Stimulated activated CD8-positive, alpha-beta memory T cell treated with anti-CD3 and anti-CD28 coated beads, Interleukin-15, amount 100 ng/mL, for 4 hours (primary cell): ENCODE measurements at places on chromosomes 12 and 14.

DNA sequence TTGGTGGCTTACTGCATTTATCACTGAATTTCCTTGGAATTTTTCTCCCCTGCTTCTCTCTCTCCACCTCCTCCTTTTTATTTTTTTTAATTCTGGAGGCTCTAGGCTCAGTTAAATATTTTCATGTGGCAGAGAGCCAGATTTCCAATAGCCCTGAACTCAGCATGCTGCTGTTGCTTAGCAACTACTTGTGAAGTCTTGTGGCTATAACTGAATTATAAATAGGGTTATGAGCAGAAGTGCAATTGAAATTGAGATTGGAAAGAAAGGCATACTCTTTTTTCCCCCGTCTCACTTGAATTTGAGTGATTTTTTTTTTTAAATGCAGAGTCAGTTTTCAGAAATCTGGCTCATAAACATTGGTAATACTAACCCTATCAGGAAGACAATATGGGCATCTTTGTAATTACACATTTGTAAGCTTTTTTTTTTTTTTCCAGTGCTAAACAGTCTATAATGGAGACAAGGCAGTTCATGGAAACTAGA lies 38.3 kb downstream of the ATF7IP start:
- DNase-seq: no peak

DNA sequence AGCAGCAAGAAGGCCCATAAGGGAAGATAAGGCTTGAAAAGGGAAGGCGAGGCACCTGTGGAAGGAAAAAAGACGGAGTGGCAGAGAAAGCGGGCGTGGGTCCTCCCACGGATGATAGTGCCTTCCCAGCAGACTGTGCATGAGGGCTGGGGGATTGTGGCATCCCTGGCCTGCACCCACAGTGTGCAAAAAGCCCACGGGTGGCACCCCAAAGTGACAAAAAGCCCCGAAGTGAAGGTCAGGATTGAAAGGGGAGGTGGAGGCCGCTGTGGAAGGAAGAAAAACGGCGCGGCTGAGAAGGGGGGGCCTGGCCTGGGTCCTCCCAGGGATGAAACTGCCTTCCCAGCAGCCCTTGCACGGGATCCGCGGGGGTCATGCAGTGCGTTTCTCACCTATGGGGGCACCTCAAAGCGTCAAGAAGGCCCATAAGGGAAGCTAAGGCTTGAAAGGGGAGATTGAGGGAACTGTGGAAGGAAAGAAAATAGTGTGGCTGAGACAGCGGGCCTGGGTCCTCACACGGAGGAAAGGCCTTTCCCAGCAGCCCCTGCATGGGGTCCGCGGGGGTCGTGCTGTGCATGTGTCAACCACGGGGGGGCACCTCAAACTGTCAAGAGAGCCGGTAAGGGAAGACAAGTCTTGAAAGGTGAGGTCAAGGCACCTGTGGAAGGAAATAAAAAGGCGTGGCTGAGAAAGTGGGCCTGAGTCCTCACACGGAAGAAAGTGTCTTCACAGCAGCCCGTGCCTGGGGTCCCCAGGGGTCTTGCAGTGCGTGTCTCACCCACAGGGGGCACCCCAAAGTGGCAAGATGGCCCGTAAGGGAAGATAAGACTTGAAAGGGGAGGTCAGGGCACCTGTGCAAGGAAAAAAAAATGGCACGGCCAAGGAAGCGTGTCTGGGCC lies 274.1 kb downstream of the ALG10 start:
- DNase-seq: no peak

DNA sequence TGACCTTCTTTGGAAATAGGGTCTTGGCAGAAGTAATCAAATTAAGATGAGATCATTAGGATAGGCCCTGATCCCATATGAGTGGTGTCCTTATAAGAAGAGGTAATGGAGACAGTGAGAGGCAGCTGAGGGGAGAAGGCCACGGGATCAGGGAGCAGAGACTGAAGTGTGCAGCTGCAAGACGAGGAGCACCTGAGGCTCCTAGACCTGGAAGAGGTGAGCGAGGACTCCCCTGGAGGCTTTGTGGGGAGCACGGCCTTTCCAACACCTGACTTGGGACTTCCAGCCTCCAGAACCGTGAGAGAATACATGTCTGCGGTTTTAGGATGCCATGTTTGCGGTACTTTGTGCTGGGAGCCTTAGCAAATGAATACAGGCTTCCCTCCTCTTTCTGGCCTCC lies 37.5 kb downstream of the LRTM2 start:
- no peak for DNase-seq

GRCh38 chr14:29092121-29092520 lies 325.5 kb downstream of the FOXG1 start:
- no peak for DNase-seq

DNA sequence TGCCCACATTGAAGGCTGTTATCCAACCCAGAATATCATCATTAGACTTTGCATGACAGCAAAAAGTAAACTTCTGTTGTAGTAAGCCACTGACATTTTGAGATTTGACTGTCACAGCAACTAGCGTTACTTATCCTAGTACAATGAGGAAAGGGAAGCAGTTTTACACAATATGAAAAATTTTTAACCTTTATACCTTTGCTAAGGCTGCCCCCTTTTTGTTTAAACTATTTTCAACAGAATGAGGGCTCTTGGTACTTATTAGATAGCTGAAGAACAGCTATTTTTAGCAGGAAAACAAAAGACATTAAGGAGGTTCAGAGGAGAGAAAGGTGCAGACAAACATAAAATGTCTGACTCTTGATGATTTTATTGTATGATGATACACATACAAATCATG lies 23.4 kb upstream of the TMX1 start:
- no peak for DNase-seq

- DNase-seq: no peak
Observed at GRCh38 chr12:123427036-123427769, 9.3 kb downstream of the RILPL2 start.

- no peak for DNase-seq
Observed at GRCh38 chr12:49540229-49541139, 1.7 kb downstream of the KCNH3 start.

- DNase-seq: peak; percentile 13
Observed at GRCh38 chr12:98424726-98425401, 90.5 kb upstream of the TMPO start.

DNA sequence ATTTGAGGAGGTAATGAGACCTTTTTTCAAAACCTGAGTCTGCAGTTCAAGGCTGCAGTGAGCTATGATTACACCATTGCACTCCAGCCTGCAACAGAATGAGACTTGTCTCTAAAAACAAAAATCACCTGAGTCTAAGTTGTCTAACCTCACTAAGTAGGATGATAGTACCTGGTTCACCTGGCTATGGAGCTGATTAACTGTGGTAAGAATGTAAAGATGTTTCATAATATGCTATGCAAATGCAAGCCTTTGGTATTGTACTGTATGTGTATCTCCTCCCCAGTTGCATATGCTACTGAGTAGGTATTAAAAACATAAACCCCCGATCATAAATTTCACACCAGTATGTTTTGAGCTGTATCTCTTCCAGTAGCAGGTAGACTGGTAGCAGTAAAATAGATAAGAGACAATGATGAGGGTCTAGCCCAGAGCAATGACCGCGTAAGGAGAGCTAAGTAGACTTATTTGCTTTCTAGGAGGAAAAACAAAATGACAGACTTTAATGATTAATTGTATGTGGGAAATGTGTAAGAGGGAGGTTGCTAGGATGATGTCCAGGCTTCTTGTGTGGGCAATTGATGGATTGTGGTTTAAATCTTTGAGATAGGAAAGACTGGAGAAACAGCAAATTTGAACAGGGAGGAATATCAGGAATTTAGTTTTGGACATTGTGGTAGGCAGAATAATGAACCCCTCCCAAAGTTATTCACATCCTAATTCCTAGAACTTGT lies 41.6 kb upstream of the EGLN3 start:
- DNase-seq: no peak

GRCh38 chr12:64665514-64665913 lies 55.2 kb downstream of the RASSF3 start:
- no peak for DNase-seq

DNA sequence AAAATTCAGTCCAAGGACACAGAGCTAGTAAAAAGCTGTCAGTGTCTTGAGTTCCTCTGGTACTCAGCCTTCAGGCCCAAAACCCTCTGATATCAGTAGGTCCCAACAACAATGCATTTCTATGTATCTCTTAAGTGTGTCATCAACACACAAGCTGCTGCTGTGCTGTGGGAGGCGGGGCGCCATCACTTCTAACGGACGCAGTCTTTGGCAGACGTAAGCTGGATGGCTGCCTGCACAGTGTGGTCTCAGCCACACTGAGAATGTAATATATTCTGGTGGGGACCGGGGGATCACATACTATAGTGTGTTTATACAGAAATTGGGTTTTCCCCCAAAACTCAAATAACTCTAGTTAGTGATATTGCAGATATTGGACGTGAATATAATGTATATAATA lies 123.9 kb downstream of the SUDS3 start:
- no peak for DNase-seq

GRCh38 chr12:106801167-106801708 lies 26.8 kb downstream of the RIC8B start:
- no peak for DNase-seq

DNA sequence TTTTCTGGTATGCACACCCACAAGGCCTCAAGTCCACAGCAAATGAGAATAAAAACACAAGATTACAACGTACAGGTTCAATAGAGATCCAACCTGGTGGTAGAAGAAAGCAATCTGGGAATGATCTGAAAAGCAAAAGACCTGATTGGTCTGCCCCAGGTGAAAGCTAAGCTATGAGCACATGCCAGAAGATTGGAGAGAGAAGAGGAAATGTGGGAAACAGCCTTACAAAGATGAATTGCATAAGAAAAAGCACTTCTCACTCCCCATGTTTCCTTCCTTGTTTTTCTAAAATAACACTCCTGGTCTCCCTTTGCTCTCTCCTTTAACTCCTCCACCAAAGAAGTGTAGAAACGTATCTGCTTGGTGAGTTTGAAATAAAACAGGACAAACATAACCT lies 77.3 kb upstream of the ANO6 start:
- no peak for DNase-seq

- DNase-seq: no peak
Observed at GRCh38 chr14:26130690-26131089, 467.1 kb downstream of the NOVA1 start.

GRCh38 chr14:63487724-63488123 lies 55.5 kb downstream of the PPP2R5E start:
- DNase-seq: no peak

- no peak for DNase-seq
Observed at GRCh38 chr12:3458041-3458440, 33.0 kb upstream of the PRMT8 start.

GRCh38 chr14:56812364-56813141 lies 2.3 kb upstream of the OTX2 start:
- no peak for DNase-seq

GRCh38 chr12:13229504-13229903 lies 33.0 kb downstream of the EMP1 start:
- DNase-seq: no peak

- no peak for DNase-seq
Observed at GRCh38 chr12:113167868-113168267, 17.4 kb downstream of the DDX54 start.

DNA sequence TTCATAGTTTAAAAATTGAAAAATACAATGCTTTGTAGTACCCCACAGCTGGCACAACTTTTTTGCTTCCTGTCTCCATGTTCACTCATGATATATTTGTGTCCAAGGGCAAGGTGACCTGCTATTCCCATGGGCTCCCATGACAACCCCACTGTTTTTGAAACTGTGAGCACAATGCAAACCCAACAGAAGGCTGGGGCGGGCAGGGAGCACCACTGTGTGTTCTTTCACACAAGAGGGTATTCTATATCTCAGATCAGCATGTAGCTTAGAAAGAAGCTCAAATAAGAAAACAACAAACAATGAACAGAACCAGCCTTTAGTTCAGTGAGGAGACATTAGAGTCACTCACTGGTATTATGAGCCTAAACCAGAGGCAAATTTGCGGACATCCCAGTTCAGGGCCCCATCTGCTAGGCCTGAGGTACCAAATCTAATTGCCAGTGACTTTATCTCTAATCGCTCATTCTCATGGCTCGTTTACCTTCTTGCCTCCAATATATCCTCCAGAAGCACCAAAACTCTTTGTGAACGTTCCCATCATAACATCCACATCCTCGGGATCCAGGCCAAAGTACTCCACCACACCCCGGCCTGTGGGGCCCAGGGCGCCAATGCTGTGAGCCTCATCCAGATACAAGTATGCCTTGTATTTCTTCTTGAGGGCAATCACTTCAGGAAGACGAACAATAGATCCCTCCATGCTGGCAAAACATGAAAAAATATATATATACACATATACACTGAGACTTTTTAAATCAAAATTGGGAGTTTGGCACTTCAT lies 56.4 kb upstream of the ISM2 start:
- no peak for DNase-seq

- no peak for DNase-seq
Observed at GRCh38 chr12:42360747-42361403, 34.9 kb downstream of the PPHLN1 start.

DNA sequence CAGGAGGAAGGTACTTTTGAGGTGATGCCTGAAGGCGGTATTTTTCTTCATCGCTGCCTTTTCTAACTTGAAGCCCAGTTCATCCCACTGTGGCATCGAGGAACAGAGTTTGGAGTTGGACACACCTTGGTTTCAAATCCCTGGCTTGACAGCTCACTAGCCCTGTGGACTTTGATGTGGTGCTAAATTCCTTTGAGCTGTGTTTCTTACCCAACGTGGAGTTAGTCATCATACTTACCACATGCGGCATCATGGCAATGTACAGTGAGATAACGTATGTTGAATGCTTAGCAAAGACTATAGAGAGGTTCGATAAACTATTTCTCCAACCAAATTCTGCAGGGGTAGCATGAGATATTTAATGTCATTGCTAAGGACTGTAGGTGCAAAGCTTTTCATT lies 3.4 kb downstream of the PLEKHG3 start:
- no peak for DNase-seq

DNA sequence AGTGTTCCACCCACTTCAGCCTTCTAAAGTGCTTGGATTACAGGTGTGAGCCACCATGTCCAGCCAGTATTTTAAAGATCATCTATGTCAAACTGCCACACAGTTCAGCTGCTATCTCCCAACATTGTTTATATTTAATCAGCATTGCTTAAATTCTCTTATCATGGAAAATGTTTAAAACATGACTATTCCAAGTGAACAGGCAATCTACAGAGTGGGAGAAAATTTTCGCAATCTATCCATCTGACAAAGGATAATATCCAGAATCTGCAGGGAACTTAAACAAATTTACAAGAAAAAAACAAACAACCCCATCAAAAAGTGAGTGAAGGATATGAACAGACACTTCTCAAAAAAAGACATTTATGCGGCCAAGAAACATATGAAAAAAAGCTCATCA lies 69.4 kb upstream of the NAV3 start:
- no peak for DNase-seq

DNA sequence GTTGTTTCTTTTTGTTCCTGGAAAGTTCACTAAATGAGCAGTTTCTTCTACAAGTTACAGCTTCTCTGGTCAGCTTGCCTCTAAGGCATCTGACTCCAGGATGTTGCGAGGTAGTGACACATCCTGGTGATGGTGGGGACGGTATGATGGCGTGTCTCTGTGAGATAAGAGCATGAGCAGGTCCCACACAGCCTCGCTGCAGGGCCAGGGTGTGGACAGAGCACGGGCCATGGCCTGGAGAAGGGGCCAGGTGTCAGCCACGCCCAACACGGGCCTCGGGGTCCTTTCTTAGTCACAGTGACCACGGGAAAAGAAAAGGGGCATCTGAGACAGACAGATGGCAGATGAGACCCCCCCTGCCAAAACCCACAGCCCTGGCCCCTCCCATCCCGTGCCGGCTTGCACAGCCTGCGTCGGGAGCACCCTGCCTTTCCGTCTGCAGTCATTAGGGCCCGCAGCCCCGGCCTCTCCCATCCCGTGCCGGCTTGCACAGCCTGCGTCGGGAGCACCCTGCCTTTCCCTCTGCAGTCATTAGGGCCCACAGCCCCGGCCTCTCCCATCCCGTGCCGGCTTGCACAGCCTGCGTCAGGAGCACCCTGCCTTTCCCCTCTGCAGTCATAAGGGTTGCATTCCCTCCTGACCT lies 79.3 kb upstream of the DYNC1H1 start:
- no peak for DNase-seq
